ENCODE measurements at places on chromosomes 12 and 14.

DNA sequence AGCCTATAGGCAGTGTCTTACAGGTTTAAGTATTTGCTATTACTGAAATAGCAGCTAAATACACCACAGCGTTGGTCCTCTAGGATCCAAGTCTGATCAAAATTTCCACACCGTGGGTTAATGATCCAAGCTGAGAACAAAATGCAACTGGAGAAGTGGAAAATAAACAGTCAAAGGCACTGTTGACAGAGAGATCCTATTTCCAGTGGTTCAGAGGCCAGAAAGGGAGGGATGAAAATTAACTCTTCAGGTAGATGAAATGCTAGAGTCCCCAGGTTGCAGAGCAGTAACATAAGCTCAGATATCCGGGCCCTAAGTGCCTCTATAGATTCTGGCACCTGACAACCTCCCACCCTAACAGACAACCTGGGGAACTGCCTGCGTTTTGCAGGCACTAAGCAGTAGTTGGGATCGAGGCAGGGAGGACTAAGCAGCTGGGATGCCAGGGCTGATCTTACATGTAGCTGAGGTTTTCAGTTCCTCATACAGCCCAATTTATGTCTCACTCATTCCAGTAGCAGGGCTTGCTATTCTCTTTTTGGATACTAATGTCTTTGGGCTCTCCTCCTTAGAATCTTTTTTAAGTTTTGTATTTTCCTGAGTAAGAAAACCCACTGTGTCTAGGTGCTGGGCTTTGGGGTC lies 42.7 kb upstream of the CRACR2A start:
- H3K36me3 ChIP-seq: no peaks in the 10 kb centered on the region
- DNase-seq: no peak
- no peak overlapping the region for H3K27ac ChIP-seq
- H3K4me1 ChIP-seq: no peaks in the 10 kb centered on the region
- H3K4me3 ChIP-seq: no peak overlapping the region

DNA sequence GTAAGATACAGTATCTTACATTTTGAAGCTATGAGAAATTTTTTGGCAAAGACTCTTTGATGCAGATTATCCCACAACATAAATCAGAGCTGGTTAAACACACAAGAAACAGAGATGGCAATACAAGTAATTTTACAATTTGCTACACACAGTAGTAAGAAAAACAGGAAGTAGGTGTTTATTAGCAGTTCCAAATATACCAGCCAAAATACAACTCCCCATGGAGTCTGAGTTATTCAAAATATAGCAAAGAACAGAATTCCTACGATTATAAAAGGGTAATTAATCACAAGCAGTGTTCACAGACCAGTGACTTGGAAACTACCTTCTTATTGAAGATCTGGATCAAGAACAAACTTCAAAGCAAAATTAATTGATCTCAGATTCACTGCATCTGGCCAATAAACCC lies 83.9 kb downstream of the BMP4 start:
- H3K27ac ChIP-seq: no peak overlapping the region
- H3K27me3 ChIP-seq: no peaks in the 10 kb centered on the region
- no peak overlapping the region for H3K4me3 ChIP-seq
- H3K36me3 ChIP-seq: no peaks in the 10 kb centered on the region
- no peak for DNase-seq
- no peaks in the 10 kb centered on the region for H3K4me1 ChIP-seq

DNA sequence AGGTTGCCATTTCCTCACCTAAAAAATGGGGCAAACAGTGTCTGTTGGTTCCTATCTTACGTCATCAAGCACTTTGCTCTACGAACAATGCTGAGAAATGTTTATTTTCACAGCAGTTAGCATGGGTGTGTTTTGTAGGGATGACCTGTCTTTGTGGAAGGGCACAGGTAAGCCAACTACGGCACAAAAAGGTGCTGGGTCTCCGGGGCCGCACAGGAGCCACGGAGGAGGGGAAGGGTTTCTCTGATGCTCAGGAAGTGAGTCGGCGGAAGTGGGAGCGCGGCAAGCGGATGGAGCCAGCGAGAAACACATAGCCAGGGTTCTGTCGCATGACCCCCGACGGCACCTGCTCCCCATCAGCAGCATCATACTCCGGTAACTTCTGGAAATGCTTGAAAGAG lies 65.6 kb upstream of the TCL1B start:
- H3K4me3 ChIP-seq: no peak overlapping the region
- no peak for DNase-seq
- H3K27ac ChIP-seq: no peak overlapping the region
- H3K27me3 ChIP-seq: no peaks in the 10 kb centered on the region
- no peaks in the 10 kb centered on the region for H3K36me3 ChIP-seq
- H3K4me1 ChIP-seq: no peaks in the 10 kb centered on the region

- H3K4me1 ChIP-seq: peaks cover 10% of the 10 kb centered on the region
- peak; percentile 43 for DNase-seq
- no peaks in the 10 kb centered on the region for H3K27me3 ChIP-seq
- no peak overlapping the region for H3K27ac ChIP-seq
- H3K36me3 ChIP-seq: peaks cover 4% of the 10 kb centered on the region
Observed at GRCh38 chr12:56150563-56150962, 1.8 kb upstream of the MYL6B start.

GRCh38 chr12:53046655-53047220 lies 3.1 kb upstream of the TNS2 start:
- H3K4me1 ChIP-seq: peaks cover 34% of the 10 kb centered on the region
- peak overlapping the region; percentile 64 for H3K4me3 ChIP-seq
- DNase-seq: peak; percentile 86
- H3K27ac ChIP-seq: peak overlapping the region; percentile 97
- no peaks in the 10 kb centered on the region for H3K27me3 ChIP-seq

- H3K27me3 ChIP-seq: no peaks in the 10 kb centered on the region
- no peak overlapping the region for H3K27ac ChIP-seq
- no peak overlapping the region for H3K4me3 ChIP-seq
- no peaks in the 10 kb centered on the region for H3K36me3 ChIP-seq
Observed at GRCh38 chr12:87491089-87491488, 538.1 kb downstream of the C12orf50 start.

GRCh38 chr12:112986291-112986800 lies 8.0 kb downstream of the OAS2 start:
- no peaks in the 10 kb centered on the region for H3K36me3 ChIP-seq
- H3K27me3 ChIP-seq: no peaks in the 10 kb centered on the region
- no peak overlapping the region for H3K27ac ChIP-seq
- DNase-seq: no peak

DNA sequence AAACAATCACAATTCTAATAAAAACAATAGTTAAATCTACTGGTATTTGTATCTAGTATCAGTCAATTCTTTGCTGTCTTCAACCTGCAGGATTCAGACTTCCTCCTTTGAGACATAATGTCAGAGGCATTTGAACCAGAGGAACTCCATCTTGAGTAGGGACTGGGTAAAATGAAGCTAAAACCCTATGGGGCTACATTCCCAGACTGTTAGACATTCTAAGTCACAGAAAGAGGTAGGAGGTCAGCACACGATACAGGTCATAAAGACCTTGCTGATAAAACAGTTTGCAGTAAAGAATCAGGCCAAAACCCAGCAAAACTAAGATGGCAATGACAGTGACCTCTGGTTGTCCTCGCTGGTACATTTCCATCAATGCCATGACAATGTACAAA lies 48.2 kb upstream of the MAP3K9 start:
- no peaks in the 10 kb centered on the region for H3K36me3 ChIP-seq
- peaks cover 3% of the 10 kb centered on the region for H3K4me1 ChIP-seq
- H3K4me3 ChIP-seq: no peak overlapping the region
- DNase-seq: peak; percentile 16
- no peak overlapping the region for H3K27ac ChIP-seq
- no peaks in the 10 kb centered on the region for H3K27me3 ChIP-seq

DNA sequence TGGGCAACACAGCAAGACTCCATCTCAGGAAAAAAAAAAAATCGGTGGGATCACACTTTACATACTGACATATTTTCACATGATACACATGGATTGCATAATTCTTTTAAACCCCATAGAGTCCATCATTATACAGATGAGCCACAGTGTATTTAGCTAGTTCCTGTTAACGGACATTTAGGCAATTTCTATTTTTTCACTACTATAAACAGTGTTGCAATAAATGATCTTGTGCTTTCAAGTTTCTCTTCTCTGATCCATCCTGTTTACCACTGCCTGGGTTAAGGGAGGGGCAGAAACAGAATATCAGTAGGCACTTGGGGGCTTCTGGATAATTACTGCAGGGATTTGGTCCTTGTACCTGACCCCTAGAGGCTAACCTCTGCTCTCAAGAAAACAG lies 43.4 kb upstream of the SPTLC2 start:
- H3K36me3 ChIP-seq: no peaks in the 10 kb centered on the region
- H3K27ac ChIP-seq: no peak overlapping the region
- peak; percentile 32 for DNase-seq
- H3K4me3 ChIP-seq: no peak overlapping the region

DNA sequence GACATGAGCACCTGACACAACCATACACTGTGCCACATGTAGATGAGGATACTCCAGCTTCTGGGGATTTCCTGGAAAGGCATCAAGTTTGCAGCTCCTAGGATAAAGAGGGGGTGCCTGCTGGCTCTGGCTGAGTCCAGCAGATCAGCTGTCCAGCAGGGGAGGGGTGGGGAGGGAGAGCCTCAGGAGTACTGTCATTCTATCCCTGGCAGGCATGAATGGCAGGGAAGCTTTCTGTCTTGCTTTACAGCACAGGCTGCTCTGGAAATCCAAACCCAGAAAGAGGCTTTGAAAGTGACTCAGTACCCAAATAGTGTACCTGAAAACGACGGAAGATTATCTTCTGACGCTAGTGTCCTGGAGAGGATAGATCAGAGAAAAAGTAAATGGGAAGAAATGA lies 32.2 kb downstream of the SLC8A3 start:
- H3K4me3 ChIP-seq: no peak overlapping the region
- H3K27ac ChIP-seq: no peak overlapping the region
- H3K36me3 ChIP-seq: no peaks in the 10 kb centered on the region
- DNase-seq: no peak
- H3K4me1 ChIP-seq: no peaks in the 10 kb centered on the region
